Right atrium auricular region (tissue), 2 donors: ENCODE measurements at places on chromosomes 6 and 20. TPM values are rescaled to one million over a fixed set of nuclear protein-coding genes. Genes with fewer than 3 reads are reported as not detected.

GRCh38 chr6:20841806-20842205, 307.5 kb downstream of the CDKAL1 start:
- H3K27ac ChIP-seq, result no peak overlapping the region
- no peak overlapping the region for H3K4me3 ChIP-seq
- no peaks in the 10 kb centered on the region for H3K27me3 ChIP-seq

DNA sequence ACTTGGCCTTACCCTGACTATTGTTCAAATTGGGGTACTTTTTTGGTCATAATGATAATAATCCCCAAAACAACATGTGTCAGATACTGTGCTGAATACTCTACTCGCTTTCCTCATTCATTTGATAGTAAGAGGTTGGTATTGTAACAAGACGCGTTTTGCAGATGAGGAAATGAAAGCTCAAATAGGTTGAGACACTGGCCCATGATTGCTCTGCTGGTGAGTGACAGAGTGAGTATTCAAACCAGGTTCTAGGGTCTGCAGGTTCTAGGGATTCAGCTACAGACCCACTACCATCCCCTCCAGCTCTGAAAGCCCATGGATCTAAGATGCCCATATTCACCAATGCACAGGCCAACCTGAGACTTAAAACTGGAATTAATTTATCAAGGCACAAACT, 1.3 kb upstream of the ENPP4 start:
- H3K36me3 ChIP-seq, result no peaks in the 10 kb centered on the region
- H3K4me1 ChIP-seq, result peaks cover 29% of the 10 kb centered on the region
- H3K27me3 ChIP-seq, result no peaks in the 10 kb centered on the region
- no peak for DNase-seq
- peak overlapping the region; percentile 77 for H3K4me3 ChIP-seq

DNA sequence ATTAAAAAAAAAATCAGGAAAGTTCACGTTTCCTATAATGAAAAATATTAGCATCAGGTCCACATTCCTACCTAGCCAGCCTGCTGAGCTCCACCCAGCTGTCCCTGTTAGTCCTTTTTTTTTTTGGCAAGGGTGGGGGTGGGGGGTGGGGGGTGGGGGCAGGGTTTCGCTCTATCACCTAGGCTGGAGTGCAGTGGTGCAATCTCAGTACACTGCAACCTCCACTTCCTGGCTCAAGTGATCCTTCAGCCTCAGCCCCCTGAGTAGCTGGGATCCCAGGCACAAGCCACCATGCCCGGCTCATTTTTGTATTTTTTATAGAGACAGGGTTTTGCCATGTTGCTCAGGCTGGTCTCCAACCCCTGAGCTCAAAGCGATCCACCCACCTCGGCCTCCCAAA, 7.5 kb upstream of the SLC2A10 start:
- H3K4me3 ChIP-seq, result no peak overlapping the region
- no peaks in the 10 kb centered on the region for H3K27me3 ChIP-seq
- no peaks in the 10 kb centered on the region for H3K36me3 ChIP-seq
- no peak overlapping the region for H3K27ac ChIP-seq
- no peaks in the 10 kb centered on the region for H3K4me1 ChIP-seq

DNA sequence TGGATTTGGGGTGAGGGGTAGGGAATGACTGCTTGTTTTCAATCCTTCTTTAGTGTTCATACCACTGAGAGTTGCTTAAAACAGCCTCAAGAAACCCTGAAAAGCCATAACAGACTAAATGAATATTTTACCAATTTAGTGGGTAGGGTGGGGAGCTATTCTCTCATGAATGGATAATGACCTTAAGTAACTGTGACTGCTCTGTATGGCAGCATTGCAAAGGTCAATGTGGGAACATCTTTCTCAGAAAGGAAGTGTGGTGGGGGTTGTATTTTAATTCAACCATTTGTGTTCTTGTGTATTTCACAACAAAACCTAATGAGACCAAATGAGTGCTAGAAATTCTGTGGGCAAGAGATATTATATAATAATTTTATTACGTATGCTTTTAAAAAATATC, 55.7 kb downstream of the PHACTR2 start:
- no peaks in the 10 kb centered on the region for H3K27me3 ChIP-seq
- no peak for DNase-seq
- no peaks in the 10 kb centered on the region for H3K36me3 ChIP-seq
- no peak overlapping the region for H3K4me3 ChIP-seq
- no peaks in the 10 kb centered on the region for H3K4me1 ChIP-seq

- H3K27ac ChIP-seq, result no peak overlapping the region
- no peaks in the 10 kb centered on the region for H3K27me3 ChIP-seq
- H3K4me1 ChIP-seq, result no peaks in the 10 kb centered on the region
Measured at GRCh38 chr6:72382602-72383529, 239.0 kb upstream of the KCNQ5 start.

DNA sequence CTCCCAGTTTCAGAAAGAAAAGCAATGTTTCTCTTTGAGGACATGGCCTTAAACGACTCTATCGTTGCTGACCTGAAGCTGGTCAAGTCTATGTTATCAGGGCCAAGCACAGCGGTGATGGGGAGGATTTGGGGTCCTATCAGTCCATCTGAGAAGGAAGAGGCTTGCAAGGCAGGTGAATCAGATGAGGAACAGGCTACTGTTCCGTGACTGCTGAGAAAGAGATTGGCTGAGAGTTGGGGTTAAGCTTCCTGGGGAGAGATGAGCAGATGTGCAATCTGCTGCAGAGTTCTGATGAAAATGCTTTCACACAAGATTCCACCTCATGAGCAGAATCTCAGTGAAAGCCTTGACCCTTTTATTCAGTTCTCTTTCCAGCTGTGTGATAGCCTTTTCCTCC, 168.3 kb upstream of the STMND1 start:
- no peak overlapping the region for H3K27ac ChIP-seq
- H3K36me3 ChIP-seq, result no peaks in the 10 kb centered on the region
- H3K27me3 ChIP-seq, result no peaks in the 10 kb centered on the region
- H3K4me3 ChIP-seq, result no peak overlapping the region
- no peaks in the 10 kb centered on the region for H3K4me1 ChIP-seq

The LPA gene
- not detected for total RNA-seq

The PAX1 gene
- total RNA-seq, result not detected

The BPIFB4 gene
- not detected for total RNA-seq

The CST4 gene
- total RNA-seq, result not detected

The GABRR1 gene
- total RNA-seq, result not detected

The TLDC2 gene
- total RNA-seq, result not detected

The MICB gene
- total RNA-seq, result 1.6 TPM
